Heart right ventricle (tissue), 16 donors: ENCODE measurements at places on chromosomes 16 and 17. TPM values are rescaled to one million over a fixed set of nuclear protein-coding genes. Genes with fewer than 3 reads are reported as not detected.

Gene TNFRSF17
- not detected for total RNA-seq

Gene XYLT2
- total RNA-seq: 11.8 TPM

DNA sequence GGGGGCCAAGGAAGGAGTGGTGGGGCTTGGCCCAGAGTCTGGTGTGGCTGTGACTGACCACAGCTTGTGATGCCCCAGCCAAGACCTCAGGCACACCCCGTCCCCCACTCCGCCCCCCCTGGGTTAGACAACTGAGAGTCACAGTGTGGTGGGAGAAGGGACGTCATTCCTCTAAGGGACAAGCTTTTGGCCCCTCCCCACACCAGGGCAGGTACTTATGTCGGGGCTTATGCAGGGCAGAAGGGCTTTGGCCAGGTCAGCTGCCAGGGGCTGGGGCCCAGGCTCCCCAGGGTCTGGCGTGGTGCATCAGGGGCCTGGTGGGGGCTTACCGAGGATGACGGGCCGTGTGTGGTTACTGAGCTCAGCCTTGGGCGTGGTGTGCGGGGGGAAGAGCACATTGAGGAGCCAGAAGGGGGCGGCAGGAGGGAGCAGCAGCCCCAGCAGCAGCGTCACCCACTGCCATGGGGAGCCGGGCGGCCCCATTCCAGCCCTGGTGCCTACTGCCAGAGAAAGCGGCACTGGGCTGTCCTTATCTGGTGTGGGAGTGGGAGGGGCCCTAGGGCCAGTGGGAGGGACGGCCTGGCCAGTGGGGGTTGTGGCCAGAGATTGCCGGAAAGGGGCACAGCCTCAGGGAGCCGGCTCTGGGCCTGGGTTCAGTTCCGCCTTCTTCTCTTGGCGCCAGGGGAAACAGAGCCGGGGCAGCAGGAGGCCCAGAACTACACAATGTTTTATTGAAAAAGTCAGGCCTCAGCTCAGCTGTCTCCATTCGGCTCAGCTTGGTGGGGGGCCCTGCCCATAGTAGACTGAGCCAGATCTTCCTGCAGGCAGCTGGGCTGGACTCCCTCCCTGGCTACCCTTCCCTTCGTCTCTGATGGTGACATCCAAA, at the start of gene LCAT:
Gene LCAT, minus strand, starts transcription at position 502 of the 886 bp plus-strand sequence. Its CDS starts 19 bp downstream, at position 483.
- DNase-seq: peak; percentile 62

DNA sequence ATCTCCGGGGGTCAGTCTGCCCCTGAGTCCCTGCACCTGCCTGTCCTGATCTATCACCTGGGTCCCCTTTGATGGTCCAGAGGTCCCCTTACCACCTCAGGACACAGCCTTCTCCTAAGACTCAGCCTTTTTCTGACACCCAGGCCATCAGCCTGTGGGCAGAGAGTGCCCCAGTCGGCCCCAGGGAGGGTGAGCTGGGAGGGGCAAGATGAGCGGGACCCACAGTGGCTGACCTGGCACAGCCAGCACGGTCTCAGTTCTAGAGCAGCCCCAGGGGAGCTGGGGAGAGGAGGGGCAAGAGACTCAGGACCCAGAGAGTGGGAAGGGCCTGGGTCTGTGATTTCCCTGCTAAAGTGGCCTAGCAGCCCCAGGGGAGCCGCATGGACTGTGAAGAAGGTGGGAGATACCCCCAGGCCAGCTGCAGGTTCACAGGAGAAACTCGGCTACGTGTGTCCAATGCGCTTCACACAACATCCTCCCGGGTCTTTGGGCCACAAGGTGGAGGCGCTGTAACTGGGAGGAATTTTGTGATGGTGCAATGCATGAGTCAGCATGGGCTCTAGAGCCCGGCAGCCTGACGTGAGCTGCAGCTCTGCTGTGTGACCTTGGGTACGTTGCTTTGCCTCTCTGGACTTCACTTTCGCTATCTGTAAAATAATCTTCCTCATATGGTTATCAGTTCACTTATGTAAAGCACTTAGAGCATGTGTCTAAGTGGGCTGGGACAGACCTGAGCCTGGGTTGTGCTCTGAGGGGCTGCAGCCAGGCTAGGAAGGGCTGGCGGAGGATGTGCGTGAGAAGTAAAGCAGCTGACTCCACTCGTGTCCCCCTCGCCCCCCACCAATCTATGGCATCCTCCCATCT, 67.2 kb upstream of the LHX1 start:
- DNase-seq: no peak

DNA sequence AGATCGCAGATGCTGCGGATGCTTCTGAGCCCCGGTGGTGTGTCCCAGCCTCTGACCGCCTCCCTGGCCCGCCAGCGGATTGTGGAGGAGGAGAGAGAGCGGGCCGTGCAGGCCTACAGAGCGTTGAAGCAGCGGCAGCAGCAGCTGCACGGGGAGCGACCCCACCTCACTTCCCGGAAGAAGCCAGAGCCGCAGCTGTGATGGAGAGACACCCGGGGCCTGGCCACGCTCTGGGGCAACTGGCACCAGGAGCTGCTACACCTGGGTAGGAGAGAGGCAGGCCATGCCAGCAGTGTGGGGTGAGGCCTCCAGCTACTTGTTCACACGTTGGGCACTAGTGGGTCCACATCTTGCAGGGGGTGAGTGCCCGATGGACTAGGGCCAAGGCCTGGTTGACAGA, 6.0 kb downstream of the CCDC137 start:
- DNase-seq: no peak

DNA sequence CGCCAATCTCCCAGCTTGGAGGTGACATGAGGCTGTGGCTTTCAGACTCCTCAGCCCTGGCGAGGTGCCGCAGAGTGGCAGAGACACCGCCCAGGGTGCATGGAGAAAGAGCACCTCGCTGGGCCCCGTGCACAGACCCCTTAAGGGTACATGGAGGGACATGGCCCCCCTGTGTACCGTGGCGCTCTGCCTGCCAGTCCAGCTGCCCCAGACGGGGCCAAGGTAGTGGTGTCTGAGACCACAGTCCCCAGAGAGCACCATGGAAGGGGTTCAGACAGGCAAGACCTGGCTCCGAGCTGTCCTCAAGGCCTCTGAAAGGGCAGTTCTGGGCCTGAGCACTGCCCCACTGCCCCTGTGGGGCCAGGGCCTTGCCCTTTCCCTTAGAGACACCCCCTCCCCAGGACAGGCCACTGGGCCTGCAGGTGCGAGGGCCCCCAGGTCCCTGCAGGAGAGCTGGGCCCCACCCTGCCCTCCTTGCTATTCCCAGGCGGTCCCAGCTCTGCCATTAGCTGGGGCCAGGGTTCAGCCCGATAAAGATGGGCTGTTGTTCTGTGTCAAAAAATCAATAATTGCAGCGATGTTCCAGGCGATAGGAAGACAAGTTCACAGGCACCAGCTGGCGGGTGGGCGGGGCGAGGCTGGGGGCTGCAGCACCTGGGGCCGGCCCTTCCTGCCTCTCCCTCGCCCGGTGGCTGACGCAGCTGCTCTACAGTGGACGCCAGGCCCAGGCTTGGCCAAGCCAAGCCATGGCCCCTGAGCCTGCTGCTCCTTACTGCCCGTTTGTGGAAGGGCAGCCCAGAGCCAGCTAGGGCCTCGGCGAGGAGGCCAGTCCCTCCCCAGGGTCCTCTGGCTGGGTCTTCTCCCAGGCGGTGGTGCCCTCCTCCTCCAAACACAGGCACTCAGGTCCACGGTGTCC, 51.7 kb downstream of the ZFPM1 start:
- no peak for DNase-seq

GRCh38 chr17:31674305-31674704, 184.7 kb downstream of the COPRS start:
- no peak for DNase-seq

- no peak for DNase-seq
Measured at GRCh38 chr17:27233059-27233458, 60.9 kb upstream of the WSB1 start.

- DNase-seq: no peak
Measured at GRCh38 chr16:49552313-49552928, 178.8 kb downstream of the C16orf78 start.
